ENCODE measurements at places on chromosomes 7 and 10. TPM values are rescaled to one million over a fixed set of nuclear protein-coding genes. Genes with fewer than 3 reads are reported as not detected.

COL1A2 gene
- 14.1 TPM for total RNA-seq

SEMA3D gene
- 0.23 TPM for total RNA-seq

LRIT1 gene
- not detected for total RNA-seq

DEPP1 gene
- 136 TPM for total RNA-seq

RHOBTB1 gene
- 5.9 TPM for total RNA-seq

SOSTDC1 gene
- total RNA-seq: not detected

APBB1IP gene
- total RNA-seq: 1.7 TPM

TMEM176B gene
- 26.6 TPM for total RNA-seq

DNA sequence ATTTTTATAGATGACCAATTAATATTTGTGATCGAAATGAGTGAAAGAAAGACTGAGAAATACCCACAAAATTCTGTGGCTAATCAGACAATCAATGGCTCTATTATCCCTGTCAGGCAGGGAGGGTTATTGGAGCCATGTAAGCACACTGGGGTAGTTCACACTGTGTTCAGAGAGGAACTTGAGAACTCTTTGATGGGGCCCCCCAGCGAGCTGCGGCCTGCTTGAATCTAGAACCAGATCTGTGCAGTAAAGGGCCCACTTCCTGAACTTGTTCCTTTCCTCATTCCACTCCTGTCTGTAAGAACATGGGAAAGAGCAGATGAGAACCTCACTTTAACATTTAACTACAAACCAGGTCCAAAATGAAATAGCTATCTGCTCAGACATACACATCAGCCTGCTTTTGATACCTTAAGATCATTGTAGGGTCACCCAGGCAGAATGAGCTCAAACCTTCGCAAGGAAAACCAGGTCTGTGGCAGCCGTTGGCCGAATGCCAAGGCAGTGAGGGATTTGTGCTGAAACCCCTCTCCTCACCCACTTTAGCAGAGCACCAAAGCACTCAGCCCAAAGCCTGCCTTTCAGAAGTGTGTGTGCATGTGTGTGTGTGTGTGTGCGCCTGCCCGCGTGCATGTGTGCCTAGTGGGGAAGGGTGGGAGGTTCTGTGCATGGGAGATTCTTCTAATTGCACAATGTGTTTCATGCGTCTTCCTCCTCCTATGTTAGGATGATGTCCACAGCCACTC lies 365.6 kb upstream of the MGMT start:
- no peak for DNase-seq
- H3K4me1 ChIP-seq: no peaks in the 10 kb centered on the region
- no peaks in the 10 kb centered on the region for H3K36me3 ChIP-seq
- no peaks in the 10 kb centered on the region for H3K27me3 ChIP-seq

- H3K27me3 ChIP-seq: no peaks in the 10 kb centered on the region
- DNase-seq: no peak
- no peak overlapping the region for H3K4me3 ChIP-seq
- no peaks in the 10 kb centered on the region for H3K4me1 ChIP-seq
- no peaks in the 10 kb centered on the region for H3K36me3 ChIP-seq
- H3K27ac ChIP-seq: no peak overlapping the region
Observed at GRCh38 chr10:31549896-31550295, 230.9 kb downstream of the ZEB1 start.

DNA sequence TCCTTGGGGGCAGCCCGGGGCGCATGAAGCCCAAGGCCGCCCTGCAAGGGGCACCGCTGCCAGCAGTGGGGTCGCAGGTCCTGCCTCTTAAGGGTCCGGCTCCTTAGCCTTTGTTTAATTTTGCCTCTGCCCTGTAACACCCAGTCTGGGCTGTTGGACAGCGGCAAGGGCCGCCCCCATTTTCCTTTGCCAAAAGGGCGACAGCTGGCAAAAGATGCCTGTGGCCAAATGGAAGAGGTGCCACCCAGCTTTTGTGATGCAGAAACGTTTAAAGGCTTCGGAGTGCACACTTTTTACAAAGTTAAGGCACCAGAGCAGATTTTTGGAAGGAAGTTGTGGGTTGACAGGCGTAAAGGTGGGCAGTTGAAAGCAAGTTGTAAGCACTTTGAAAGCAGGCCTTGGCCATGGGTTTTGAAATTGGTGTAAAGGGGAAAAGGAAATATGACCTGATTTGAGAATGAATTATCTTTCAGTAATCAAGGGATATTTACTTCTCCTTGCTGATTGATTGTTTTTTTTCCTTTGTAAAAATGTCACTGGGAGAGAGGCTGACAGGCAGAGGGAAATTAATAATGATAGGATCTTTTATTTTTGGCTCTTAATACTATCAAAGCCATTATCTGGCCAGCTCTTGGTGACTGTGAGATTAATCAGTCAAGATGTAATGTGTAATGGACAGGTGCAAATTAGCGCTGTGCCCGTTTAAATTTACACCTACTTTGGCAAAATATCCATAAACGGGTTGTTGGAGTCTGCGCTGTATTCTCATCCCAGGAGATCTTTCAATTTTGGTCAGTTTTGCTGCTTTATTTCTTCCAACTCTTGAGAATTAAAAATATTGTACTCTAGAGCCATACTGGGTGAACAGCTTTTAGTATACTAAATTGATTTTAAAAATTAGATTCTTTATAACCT lies 1.2 kb downstream of the CASD1 start:
- no peaks in the 10 kb centered on the region for H3K27me3 ChIP-seq
- H3K36me3 ChIP-seq: no peaks in the 10 kb centered on the region
- peak overlapping the region; percentile 94 for H3K27ac ChIP-seq
- peak; percentile 65 for DNase-seq
- H3K4me3 ChIP-seq: peak overlapping the region; percentile 77

- DNase-seq: no peak
- no peaks in the 10 kb centered on the region for H3K4me1 ChIP-seq
- H3K27ac ChIP-seq: no peak overlapping the region
Observed at GRCh38 chr10:8216893-8217292, 162.4 kb downstream of the GATA3 start.

GRCh38 chr7:154746571-154747360 lies 256.2 kb downstream of the PAXIP1 start:
- no peaks in the 10 kb centered on the region for H3K4me1 ChIP-seq
- H3K27me3 ChIP-seq: no peaks in the 10 kb centered on the region
- no peak for DNase-seq
- no peak overlapping the region for H3K27ac ChIP-seq
- H3K36me3 ChIP-seq: no peaks in the 10 kb centered on the region
- H3K4me3 ChIP-seq: no peak overlapping the region

DNA sequence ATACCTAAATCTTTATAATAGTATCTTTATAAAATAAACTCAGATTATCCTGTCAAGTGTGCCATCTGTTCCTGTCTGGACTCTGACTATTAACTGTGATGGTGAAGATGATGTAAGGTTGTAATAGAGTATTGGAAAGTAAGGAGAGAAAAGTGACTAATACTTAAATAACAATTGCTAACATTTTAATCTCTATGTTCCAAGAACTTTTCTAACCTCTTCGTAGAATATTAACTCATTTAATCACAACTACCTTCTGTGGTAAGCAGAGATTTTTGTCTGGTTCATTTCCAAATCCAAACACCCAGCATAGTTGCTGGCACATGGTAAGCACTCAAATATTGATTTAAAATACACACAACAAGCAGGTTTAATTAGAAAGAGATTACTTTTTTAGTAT lies 2.5 kb downstream of the TNPO3 start:
- H3K27ac ChIP-seq: no peak overlapping the region
- no peaks in the 10 kb centered on the region for H3K36me3 ChIP-seq
- no peaks in the 10 kb centered on the region for H3K27me3 ChIP-seq
- H3K4me3 ChIP-seq: no peak overlapping the region
- DNase-seq: no peak
- H3K4me1 ChIP-seq: peaks cover 19% of the 10 kb centered on the region

DNA sequence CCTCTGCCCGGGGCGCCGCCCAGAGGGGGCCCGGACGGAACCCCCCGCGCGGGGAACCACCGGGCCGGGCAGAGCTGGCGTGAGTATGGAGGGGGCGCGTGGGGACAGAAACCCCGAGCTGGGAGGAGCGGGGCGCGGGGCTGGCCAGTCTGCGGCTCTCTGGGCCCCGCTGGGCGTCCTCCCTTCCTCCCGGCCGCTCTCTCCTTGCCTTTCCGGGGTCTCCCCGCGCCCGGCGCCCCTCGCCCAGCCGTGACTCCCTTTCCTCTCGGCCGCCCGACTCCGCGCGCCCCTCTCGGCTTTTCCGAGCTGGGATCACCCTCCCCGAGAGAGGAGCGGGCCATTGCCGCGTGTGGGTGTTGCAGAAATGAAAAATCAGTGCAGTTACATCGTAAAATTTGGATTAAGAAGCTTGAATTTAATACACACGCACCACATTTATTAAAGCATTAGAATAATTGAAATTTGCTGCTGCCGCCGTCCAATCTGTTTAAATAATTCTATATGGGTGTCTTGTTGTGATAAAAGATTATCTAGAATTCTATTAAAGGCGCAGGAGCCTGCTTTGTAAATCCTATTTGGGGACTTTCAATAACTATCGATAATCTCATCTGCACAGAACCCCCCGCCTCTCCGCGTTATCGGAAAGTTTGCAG lies 9.1 kb downstream of the UNCX start:
- no peaks in the 10 kb centered on the region for H3K36me3 ChIP-seq
- H3K4me1 ChIP-seq: no peaks in the 10 kb centered on the region
- H3K27ac ChIP-seq: no peak overlapping the region

GRCh38 chr7:20219446-20220292 lies 2.5 kb upstream of the MACC1 start:
- peaks cover 40% of the 10 kb centered on the region for H3K4me1 ChIP-seq
- no peaks in the 10 kb centered on the region for H3K27me3 ChIP-seq
- peak; percentile 86 for DNase-seq
- no peak overlapping the region for H3K4me3 ChIP-seq
- H3K27ac ChIP-seq: peak overlapping the region; percentile 75

DNA sequence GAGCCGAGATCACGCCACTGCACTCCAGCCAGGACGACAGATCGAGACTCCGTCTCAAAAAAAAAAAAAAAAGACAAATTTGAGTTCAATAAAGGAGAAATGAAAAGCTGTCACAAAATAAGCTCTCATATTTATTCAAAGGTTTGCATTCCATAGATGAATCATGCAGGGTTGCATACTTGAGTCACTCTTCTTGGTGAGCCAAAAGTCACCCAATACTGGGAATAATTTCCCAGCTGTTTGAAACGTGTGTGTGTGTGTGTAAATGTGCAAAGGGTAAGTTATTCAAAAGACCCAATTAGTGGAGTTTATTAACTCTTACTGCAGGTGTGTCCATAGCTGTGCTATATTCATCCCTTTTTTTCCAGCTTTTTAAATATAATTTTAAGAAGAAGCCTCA lies 297.7 kb downstream of the CCDC3 start:
- H3K36me3 ChIP-seq: no peaks in the 10 kb centered on the region
- H3K4me1 ChIP-seq: peaks cover 39% of the 10 kb centered on the region
- DNase-seq: no peak
- no peak overlapping the region for H3K4me3 ChIP-seq
- no peaks in the 10 kb centered on the region for H3K27me3 ChIP-seq

DNA sequence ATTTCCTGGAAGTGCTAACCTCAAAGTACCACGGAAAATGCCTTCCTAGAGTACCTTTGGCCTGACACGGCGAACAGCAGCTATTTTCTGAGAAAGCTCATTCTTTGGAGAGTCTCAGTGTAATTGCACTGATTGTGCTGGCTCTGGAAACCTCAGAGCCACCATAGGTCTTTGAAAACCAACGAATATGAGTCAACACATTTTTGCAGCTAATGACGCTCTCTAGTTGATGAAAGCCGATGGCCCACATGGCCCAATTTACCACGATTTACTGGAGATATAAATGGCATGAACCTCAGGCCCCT lies 187.1 kb downstream of the ADARB2 start:
- H3K36me3 ChIP-seq: no peaks in the 10 kb centered on the region
- H3K27me3 ChIP-seq: no peaks in the 10 kb centered on the region
- H3K4me1 ChIP-seq: no peaks in the 10 kb centered on the region
- DNase-seq: no peak

GRCh38 chr10:33376976-33377657 lies 42.6 kb upstream of the NRP1 start:
- no peak overlapping the region for H3K27ac ChIP-seq
- no peaks in the 10 kb centered on the region for H3K27me3 ChIP-seq
- DNase-seq: no peak
- H3K4me3 ChIP-seq: no peak overlapping the region
- H3K36me3 ChIP-seq: no peaks in the 10 kb centered on the region
- H3K4me1 ChIP-seq: no peaks in the 10 kb centered on the region

- DNase-seq: no peak
- no peak overlapping the region for H3K4me3 ChIP-seq
- H3K27me3 ChIP-seq: no peaks in the 10 kb centered on the region
- H3K27ac ChIP-seq: no peak overlapping the region
Observed at GRCh38 chr10:21670391-21670790, 136.4 kb downstream of the MLLT10 start.

DNA sequence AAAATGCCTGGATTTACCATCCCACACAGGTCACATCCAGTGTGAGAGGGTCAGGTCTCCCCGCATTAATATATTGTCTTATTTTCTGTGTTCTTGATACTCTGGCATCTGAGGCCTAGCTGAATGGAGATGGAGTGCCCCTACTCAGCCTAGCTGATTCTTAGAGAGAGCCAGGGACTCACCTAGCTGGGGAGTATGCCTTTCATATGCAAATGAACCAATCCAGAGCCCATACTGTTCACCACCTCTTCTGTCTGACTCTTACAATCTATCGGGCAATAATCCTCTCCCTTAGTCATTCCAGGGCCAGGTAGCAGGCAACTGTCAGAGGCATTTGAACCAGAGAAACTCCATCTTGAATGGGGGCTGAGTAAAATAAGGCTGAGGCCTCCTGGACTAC lies 46.3 kb downstream of the LBX1 start:
- H3K27ac ChIP-seq: no peak overlapping the region
- H3K36me3 ChIP-seq: no peaks in the 10 kb centered on the region
- no peaks in the 10 kb centered on the region for H3K4me1 ChIP-seq
- no peak overlapping the region for H3K4me3 ChIP-seq

- H3K4me1 ChIP-seq: peaks cover 18% of the 10 kb centered on the region
- peak; percentile 89 for DNase-seq
- no peaks in the 10 kb centered on the region for H3K36me3 ChIP-seq
- H3K4me3 ChIP-seq: no peak overlapping the region
- H3K27ac ChIP-seq: peak overlapping the region; percentile 32
Observed at GRCh38 chr7:123198668-123199652, 809 bp downstream of the SLC13A1 start.

- DNase-seq: peak; percentile 80
- H3K36me3 ChIP-seq: no peaks in the 10 kb centered on the region
- H3K4me1 ChIP-seq: no peaks in the 10 kb centered on the region
- no peak overlapping the region for H3K4me3 ChIP-seq
- no peaks in the 10 kb centered on the region for H3K27me3 ChIP-seq
Observed at GRCh38 chr7:55415173-55415778, 50.1 kb downstream of the LANCL2 start.
